Aorta (tissue), 5 donors: ENCODE measurements at places on chromosomes 7 and 10.
A peak's percentile ranks its signal among the peaks of the same experiment; 100 is the strongest.

DNA sequence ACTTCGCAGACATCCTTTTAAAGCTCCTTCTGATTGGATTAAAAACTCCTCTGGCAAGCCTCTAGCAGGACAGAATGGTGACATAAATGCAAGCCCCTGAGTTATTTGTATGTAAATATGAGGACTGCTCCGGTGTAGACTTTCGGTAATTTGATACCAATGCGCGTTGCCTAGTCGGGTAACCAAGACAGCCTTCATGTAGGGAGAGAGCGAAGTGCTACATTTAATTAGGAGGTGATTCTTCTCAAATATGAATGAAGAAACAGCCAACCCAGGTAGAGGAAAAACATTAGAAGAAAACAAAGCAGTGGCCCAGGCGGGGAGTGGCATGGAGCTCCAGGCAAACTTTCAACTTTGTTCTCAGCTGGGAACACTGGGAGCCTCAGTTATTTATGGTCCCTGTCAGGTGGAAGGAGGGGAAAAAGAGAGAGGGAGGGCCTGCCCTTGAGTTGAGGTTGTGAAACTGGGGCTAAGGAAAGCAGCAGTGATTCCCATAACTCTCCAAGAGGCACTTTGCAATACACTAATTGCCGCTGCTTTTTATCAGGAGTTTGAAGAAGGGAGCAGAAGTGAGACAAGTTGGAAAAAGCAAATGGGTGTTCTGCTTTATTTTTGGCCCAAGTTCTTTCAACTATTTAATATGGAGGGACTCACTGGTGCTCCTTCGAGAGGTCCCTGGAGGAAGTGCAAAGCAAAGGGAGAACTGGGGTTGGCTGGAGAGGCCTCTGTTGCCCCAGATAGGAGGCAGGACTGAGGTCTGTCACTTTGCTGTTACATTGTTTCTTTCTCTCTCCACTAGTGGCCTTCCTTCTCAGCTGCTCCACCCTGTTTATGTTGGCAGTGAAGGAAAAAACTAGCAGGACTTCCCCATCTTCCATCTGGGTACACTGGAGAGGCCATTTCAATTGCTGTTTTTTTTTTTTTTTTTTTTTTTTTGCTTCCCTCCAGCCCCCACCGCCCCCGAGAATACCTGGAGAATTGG is 234.6 kb upstream of the CCDC6 start:
- no peak overlapping the region for H3K27ac ChIP-seq
- DNase-seq: no peak
- H3K4me3 ChIP-seq: no peak overlapping the region
- no peaks in the 10 kb centered on the region for H3K27me3 ChIP-seq

GRCh38 chr7:74051629-74052410 is 23.8 kb downstream of the ELN start:
- no peaks in the 10 kb centered on the region for H3K27me3 ChIP-seq
- H3K4me3 ChIP-seq: no peak overlapping the region
- no peaks in the 10 kb centered on the region for H3K4me1 ChIP-seq
- peak; percentile 47 for DNase-seq
- H3K27ac ChIP-seq: no peak overlapping the region
- H3K36me3 ChIP-seq: peaks cover 12% of the 10 kb centered on the region

DNA sequence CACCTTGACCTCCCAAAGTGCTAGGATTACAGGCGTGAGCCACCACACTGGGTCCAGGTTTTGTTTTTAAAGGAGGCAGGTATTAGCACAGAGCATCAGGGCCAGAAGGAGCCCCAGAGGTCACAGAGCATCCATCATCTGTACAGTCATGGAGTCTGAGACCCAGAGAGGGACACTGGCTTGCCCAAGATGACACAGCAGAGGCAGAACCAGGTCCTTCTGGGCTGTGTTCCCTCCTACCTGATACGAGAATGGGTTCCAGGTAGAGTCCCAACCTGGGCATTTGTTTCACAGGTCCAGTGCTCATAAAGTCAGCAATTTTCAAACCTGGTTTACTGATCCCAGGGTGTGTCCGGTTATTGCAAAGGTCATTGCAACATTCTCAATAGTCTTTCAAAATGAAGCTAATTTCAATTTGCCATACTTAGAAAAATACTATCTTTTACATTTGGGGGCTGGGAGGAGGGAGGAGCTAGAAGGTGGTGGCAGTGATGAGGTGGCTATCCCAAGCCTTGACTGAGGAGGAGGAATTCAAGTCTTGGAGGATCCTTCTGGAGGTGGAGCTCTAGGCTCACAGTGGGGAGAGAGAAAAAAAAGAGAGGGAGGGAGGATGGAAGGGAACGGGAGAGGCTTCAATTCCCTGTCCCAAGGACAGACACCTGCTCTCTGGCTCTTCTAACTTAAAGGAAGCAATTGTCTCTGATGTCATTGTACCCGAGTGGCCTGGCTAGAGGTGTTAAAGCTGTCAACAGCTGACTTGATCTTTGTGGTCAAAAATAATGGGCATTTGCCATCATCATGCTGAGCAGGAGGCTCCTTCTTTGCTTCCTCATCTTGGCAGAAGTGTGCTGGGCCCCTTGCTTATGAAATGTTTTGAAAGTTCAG is 8.1 kb downstream of the MXI1 start:
- H3K4me3 ChIP-seq: no peak overlapping the region
- no peaks in the 10 kb centered on the region for H3K27me3 ChIP-seq
- peak overlapping the region; percentile 46 for H3K27ac ChIP-seq
- no peaks in the 10 kb centered on the region for H3K36me3 ChIP-seq
- no peak for DNase-seq

DNA sequence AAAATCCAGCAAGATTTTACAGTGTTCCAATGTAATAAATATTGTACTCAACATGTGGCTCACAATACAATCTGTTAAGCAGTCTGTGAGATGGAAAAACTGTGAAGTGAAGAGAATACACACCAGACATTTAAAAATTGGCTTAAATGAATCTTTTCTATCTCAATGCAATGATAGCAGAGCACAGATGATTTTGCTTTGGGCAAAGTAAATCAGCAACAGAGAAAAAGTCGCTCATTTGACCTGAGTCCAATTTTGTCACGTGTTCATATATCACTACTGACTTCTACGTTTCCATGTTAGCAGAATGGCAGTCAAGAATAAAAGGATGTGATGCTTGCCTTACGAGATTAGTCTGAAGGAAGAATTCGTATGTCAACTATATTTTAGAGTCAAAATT is 506.7 kb downstream of the POM121L12 start:
- H3K27ac ChIP-seq: no peak overlapping the region
- DNase-seq: no peak
- no peaks in the 10 kb centered on the region for H3K27me3 ChIP-seq
- no peaks in the 10 kb centered on the region for H3K4me1 ChIP-seq

DNA sequence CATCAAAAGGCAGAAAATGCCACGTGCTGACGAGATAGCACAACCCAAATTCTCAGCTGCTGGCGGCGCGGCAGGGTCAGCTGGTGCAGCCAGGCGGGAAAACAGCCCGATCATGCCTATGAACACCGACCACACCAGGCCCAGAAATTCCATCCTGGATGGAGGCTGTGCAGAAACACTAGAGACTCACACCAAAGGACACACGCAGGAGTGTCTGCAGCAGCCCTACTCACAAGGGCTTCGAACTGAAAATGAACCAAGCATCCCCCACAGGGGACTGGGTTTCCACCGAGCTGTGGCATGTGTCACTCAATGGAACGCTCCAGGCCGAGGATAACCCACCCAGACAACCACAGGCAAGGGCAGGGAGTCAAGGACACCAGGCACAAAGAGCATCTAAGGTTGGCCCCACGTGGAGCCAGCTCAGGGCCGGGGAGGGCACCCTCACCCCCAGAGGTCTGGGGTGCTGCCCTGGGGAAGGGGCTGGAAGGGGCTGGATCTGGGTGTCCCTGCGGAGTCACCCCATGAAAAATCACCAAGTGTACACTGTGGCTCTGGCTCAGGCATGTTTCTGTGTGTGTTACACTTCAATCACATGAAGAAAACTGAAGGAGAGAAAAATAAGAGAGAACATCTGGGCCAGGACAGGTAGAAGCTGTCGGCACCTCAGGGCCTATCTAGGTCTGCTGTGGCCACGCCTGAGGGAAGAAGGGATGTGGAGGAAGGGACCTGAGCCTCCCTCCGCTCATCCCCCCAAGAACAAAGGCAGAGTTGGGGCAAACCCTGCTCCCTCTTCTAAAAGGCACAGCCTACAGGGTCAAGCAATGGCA is 33.0 kb downstream of the RASGEF1A start:
- no peaks in the 10 kb centered on the region for H3K36me3 ChIP-seq
- H3K4me1 ChIP-seq: no peaks in the 10 kb centered on the region
- no peak overlapping the region for H3K27ac ChIP-seq
- DNase-seq: no peak
- H3K27me3 ChIP-seq: no peaks in the 10 kb centered on the region
- H3K4me3 ChIP-seq: no peak overlapping the region

GRCh38 chr7:132255898-132256297 is 320.4 kb downstream of the PLXNA4 start:
- H3K4me3 ChIP-seq: no peak overlapping the region
- peaks cover 6% of the 10 kb centered on the region for H3K4me1 ChIP-seq
- DNase-seq: no peak
- no peaks in the 10 kb centered on the region for H3K27me3 ChIP-seq

GRCh38 chr10:98404571-98405359 is 10.2 kb downstream of the PYROXD2 start:
- DNase-seq: peak; percentile 47
- H3K4me1 ChIP-seq: no peaks in the 10 kb centered on the region
- no peak overlapping the region for H3K27ac ChIP-seq
- H3K27me3 ChIP-seq: no peaks in the 10 kb centered on the region

GRCh38 chr7:139918480-139918879 is 89.4 kb downstream of the TBXAS1 start:
- peaks cover 4% of the 10 kb centered on the region for H3K4me1 ChIP-seq
- no peak for DNase-seq
- H3K27me3 ChIP-seq: no peaks in the 10 kb centered on the region
- no peak overlapping the region for H3K4me3 ChIP-seq

DNA sequence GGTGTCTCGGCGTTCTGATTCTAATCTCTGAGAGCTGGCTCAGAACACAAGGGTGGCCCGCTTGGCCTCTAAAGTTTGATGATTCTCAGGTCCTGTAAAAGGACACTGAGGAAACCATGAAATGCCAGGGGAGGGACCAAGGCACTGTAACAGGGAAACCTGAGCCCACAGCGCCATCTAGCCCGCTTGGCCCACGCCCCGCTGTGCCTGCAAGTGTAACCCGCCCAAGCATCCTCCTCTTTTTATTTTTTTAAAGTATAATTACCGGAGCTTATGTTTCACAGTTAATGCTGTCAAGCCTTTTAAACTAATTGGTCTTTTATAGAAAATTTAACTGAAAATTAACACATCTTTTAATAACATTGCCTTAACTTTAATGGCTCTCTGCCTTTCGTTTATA is 734.7 kb downstream of the KCNMA1 start:
- H3K36me3 ChIP-seq: no peaks in the 10 kb centered on the region
- no peaks in the 10 kb centered on the region for H3K27me3 ChIP-seq
- H3K4me1 ChIP-seq: no peaks in the 10 kb centered on the region
- H3K27ac ChIP-seq: no peak overlapping the region
